Panc1 (cell line): ENCODE measurements at places on chromosomes 2 and 18. TPM values are rescaled to one million over a fixed set of nuclear protein-coding genes. Genes with fewer than 3 reads are reported as not detected.

GPR39 gene
- total RNA-seq: 9.0 TPM

CD226 gene
- total RNA-seq: 0.95 TPM

DNA sequence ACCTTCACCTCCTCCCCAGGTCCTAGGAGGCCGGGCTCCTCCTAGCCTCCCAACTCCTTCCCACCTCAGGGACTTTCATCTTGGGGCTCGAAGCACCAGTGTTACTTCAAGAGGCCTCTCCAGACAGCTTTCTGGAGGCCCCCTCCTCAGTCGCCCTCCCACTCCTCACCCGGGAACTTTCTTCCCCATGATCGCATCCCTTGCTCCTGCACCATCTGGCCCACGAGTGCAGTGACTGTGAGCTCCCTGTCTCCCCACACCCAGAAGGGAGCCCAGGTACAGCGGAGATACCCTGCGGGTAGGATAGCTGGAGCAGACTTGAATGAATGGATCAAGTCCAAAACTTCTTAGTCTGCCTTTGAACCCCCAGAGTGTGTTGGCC is 6.1 kb downstream of the ERFE start:
- DNase-seq: no peak

DNA sequence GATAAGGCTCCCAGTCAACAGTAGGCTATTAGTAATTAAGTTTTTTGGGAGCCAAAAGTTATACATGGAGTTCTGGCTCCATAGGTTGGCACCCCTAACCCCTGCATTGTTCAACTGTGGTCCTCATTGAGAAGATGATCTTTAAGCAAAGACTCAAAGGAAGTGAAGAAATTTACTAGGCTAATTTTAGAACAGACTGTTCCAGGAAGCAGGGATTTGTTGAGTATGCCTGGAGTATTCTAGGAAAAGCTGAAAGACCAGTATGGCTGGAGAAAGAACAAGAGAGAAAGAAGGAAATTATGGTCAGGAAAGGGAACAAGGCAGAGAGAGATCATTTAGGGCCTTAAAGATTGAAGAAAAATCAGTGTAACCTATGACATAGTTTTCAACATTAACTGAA is 125.1 kb downstream of the PMAIP1 start:
- DNase-seq: no peak

GRCh38 chr2:187466129-187466792 is 18.2 kb upstream of the CALCRL start:
- DNase-seq: no peak

MRPS9 gene
- 27.4 TPM for total RNA-seq

DNA sequence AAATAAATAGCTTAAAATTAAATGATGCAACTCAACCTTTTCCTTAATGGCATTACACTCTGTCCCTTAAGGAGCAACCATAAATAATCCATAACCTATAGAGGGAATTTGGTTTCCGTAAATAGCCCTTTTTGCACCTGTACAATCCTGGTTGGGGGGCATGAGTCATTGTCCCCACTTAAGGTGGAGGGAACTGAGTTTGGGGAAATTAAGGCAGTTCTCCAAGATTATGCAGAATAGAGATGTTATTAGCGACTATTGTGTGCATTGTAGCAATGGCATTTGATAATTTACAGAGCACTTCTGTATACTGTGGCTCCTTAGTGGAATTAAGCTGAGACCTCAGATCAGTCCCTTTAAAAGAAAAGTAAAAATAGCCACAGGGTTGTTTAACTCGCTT is 6.6 kb downstream of the MYCN start:
- no peak for DNase-seq

GRCh38 chr2:49240608-49241007 is 86.3 kb upstream of the FSHR start:
- DNase-seq: no peak

- no peak for DNase-seq
These were observed 127.3 kb upstream of the NYAP2 start for GRCh38 chr2:225272173-225272572.

MRO gene
- total RNA-seq: not detected

DNA sequence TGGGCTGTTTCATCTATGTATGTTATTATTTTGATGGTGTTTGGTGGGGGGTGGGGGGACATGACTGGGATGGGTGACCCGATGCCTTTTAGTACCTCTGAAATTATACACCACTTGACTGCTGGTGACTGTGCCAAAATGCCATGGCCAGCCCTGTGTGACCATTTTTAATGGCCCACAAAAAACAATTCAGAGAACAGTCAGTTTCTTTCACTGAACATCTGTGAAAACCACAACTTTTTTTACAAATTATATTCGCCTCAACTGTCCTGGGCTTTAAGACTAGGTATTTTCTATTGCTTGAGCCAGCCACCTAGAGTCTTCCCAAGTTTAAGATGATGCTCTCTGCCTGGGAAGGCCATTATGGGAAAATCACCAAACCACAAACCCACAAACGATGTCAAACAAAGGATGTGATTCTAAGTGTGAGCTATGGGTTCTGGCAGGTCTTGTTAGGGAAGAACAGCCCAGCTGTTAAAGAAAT is 33.9 kb downstream of the FN1 start:
- DNase-seq: no peak
